Fibroblast of villous mesenchyme (primary cell): ENCODE measurements at places on chromosomes 6 and 20. TPM values are rescaled to one million over a fixed set of nuclear protein-coding genes. Genes with fewer than 3 reads are reported as not detected.

- DNase-seq, result no peak
Observed at GRCh38 chr6:13012977-13013680, 296.6 kb downstream of the PHACTR1 start.

The FGD2 gene
- not detected in 2 replicates for total RNA-seq

- DNase-seq, result peak; percentile 66
Observed at GRCh38 chr6:135722679-135723078, 128.8 kb upstream of the PDE7B start.

The SIRPB2 gene
- total RNA-seq, result not detected in 2 replicates

DNA sequence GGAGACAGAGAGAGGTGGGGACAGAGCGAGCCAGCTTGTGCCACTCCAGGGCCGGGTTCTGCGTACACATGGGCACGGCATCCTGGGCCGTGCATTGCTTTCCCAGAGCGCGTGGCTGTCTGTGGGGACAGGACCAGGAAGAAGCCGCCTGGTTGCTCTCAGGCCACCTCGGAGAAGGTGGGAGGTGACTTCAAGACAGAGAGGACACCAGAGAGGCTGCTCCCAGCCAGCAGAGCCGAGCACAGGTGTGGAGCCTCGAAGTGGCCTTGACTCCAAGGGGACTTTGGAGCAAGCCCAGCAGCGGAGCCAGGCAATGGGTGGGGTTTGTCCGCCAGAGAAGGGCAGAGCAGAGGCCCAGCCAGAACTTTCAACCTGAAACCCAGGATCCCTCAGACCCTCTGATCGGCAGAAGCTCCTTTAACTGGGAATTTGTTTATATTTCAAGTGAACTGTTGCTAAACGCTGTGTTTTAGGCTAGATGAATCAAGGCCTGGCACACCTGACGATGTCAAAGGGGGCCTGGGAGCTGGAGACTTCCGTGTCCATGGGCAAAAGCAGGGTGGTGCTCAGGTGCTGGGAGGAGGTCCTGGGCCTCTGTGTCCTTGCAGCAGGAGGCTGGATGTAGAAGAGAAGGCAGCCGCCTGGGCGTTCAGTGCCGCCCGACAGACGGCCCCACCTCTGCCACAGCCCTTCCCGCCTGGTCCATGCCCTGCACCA lies 262.1 kb downstream of the DLL1 start:
- no peak for DNase-seq

- DNase-seq, result peak; percentile 67
Observed at GRCh38 chr20:44026647-44027342, 112.1 kb downstream of the TOX2 start.

DNA sequence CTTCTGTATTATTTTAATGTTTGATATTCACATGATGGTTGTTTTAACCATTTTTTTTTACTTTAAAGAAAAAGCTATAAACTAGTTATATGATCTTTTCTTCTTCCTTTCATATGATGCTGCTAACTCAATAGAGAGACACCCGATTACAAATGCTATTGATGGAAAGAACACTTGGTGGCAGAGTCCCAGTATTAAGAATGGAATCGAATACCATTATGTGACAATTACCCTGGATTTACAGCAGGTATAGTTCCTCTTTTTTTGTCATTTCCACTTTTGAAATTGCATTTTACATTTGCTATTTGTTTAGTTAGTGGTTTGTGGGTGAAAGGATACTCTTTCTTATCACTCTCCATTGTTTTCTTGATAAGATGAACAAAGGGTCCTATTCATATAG lies 176.7 kb downstream of the LAMA2 start:
- no peak for DNase-seq

DNA sequence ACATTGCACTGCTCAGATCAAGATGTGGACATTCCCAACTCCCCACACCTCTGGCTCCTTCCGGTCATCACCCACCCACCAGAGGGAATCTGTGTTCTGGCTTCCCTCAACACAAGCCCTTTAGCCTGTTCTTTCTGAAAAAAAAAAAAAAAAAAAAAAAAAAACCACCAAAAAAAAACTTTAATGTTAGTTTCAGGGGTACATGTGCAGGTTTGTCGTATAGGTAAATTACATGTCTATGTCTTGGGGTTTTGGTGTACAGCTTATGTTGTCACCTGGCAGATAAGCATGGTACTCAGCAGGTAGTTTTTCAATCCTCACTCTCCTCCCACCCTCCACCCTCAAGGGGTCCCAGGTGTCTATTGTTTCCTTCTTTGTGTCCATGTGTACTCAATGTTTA lies 135.8 kb upstream of the FOXA2 start:
- DNase-seq, result no peak

DNA sequence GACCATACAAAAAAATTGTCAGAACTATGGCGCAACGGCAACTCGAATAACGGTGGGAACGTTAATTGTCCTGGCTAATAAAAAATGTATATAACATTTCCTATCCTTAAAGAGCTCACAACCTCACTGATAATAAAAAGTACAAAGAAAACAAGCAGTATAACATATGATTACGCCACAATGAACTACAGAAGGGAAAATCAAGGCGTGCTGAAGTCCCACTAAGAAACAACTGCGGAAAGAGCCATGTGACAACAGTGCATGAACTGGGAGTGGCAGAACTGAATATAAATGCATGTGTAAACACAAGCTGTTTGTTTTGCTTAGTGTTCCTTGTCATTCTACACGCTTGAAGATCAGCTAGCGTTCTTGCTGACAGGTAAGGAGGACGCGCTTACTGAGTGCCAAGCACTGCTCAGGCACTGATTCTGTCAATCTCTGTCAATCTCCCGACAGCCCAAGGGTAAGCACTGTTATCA lies 466 bp upstream of the PSMB1 start:
- peak; percentile 75 for DNase-seq

The RPS6KA2 gene
- total RNA-seq, result 15.5 and 20.0 TPM in 2 replicates

The RNF39 gene
- total RNA-seq, result not detected in 2 replicates

DNA sequence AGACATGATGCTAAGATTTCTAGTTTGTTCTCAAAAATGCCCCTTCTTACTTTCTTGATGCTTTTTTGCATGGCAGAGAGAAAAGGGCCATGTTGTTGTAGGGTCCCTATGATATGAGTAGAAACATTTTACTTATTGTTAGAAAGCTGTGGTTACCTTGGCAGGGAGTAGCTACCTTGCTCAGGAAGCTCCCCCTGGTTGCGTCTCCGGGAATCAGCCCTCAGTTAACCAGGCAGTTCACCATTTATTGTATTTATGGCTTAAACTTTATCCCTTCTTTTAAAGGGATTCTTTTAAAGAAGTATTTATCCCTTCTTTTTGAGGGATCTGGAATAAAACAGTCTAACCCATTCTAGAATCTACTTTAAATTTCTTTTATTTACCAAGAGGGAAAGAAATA lies 113.9 kb upstream of the PROKR2 start:
- DNase-seq, result no peak

- DNase-seq, result peak; percentile 38
Observed at GRCh38 chr20:60117065-60117464, 158.8 kb downstream of the CDH26 start.

The MAPK14 gene
- 51.9 and 86.8 TPM in 2 replicates for total RNA-seq

The XKR7 gene
- not detected in 2 replicates for total RNA-seq

DNA sequence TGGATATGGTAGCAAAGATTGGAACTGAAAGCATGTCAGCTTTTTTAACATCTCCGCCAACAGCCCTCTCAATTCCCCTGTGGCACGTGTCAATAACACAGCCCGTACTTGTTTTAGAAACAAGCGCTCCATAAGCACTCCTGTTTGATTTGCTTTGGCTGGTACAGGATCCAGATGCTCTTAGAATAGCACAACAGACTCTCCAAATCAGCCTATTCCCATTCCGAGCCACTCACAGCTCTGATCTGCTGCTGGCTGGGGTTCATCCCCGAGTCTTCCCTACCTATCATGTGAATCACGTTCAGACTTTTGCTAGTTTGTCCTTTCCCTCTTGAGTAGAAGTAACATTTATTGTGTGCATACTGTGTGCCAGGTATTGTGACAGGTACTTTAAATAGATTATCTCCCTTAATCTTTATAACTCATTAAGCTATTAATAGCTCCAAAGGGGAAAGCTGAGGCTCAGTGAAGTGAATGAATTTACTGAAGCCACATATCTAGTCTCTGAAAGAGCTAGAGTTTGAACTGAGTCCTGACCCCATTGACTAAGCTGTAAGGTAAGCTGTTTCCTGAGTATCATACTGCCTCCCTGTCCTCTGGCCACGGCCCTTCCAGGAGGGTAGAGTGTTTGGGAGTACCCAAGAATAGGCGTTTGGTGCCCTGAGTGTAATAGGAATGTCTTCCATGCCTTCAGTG lies 46.7 kb downstream of the RALY start:
- DNase-seq, result no peak

The WFDC5 gene
- not detected in 2 replicates for total RNA-seq

The F13A1 gene
- under 0.01 TPM in 1 of 2 replicates, not detected in the other for total RNA-seq

GRCh38 chr6:38337819-38338465 lies 301.8 kb downstream of the BTBD9 start:
- peak; percentile 81 for DNase-seq
